ENCODE measurements at places on chromosomes 11 and 22.

GRCh38 chr11:70210051-70210501 lies 7.0 kb downstream of the FADD start:
- DNase-seq, result no peak

DNA sequence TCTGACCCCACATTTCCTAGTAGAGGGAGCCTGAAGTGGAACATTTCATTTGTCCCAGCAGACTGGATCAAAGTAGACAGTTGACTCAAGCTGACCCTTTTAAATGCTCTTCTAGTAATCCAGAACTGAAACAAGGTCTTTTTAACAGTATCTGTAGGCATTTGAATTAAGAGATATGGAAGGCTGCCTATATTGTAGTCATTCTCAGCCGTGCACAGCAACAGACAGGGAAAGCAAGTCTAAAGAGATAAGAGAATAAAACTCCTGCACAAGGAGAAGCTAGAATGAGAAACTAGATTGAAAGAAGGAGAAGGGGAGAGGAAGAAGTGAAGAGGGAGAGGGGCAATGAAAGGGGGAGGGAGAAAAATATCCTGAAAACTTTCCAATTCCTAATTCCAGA lies 180.6 kb upstream of the MTMR2 start:
- DNase-seq, result no peak

DNA sequence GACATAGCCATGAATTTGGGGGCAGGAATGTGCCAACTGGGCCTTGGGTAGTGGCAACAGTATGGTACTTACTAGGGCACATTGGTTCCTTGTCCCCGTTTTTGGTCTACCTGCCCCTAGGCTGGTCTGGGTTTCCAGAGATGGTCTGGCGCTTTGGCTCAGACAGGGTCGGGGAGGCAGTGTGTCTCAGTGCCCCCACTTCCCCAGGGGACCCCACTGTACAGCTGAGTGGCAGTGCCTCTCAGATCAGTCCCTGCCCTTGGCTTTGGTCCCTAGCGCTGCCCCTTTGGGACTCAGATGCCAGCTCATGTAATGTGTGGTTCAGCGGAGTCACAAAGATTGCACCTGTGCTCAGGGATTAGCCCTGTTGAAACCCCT lies 3.3 kb downstream of the RIC8A start:
- DNase-seq, result no peak

- DNase-seq, result no peak
Measured at GRCh38 chr11:67435031-67435726, 2.3 kb downstream of the PTPRCAP start.

DNA sequence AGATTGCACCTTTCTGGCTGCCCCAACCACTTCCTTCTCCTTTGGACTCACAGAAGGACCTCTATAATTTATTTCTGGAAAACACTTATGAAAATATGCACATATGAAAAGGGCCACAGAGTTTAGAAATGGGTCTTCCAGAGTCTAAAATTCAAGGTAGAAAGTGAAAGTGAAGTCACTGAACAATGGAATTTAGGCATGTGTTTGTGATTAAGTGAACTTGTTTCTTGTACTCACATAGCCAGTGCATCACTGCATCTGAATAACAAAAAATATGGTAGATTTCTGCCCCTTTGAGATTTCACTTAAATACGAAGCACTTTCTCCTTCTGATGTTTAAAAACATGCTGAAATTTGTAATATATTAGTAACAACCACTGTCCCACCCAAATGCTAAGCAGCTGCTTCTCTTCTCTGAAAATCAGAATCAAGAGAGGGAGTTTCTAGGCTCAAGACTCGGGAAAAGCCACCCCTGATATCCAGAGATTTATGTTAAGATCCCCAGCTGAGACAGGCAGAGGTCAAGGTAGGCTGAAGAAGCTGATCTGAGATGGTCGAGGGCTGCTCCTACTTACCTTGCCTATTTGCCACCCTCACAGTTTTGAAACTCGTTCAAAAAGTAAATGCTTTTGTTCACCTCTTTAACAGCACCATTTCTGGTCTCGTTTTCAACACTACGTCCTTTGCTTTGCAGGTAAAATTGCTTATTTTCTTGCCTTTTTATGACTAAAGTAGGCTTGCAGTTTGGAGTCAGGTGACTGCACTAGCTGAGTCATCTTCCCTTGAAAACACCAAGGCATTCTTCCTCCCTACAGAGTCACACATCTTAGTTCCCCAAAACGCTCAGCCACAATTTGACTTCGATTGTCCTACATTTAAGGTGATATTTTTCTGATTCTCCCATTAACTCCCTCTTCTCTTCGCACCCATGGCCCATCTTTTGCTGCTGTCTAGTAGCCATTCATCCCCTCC lies at the start of gene XKR3:
Gene XKR3 (minus strand): TSS at position 696 of the 972 bp plus-strand sequence. CDS start 17,338 bp downstream, outside the sequence.
- DNase-seq, result no peak

DNA sequence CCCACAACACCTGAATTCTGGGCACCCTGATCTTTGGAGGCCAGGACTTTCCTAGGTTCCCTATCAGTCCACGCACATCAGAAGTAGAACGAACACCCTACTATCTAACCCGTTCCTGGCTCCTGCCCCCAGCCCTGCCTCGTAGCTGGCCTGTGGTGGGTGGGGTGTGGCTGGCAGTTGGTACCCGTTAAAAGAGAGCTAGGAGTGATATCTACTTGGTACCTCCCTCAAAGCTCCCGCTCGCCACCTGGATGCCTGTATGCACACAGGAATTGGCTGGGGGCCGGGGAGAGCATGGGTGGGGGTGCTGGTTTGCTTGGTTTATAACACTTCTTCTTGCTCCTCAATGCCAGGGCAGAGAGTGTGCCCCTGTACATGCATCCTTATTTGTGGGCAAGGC lies 14.0 kb upstream of the NECTIN1 start:
- no peak for DNase-seq

DNA sequence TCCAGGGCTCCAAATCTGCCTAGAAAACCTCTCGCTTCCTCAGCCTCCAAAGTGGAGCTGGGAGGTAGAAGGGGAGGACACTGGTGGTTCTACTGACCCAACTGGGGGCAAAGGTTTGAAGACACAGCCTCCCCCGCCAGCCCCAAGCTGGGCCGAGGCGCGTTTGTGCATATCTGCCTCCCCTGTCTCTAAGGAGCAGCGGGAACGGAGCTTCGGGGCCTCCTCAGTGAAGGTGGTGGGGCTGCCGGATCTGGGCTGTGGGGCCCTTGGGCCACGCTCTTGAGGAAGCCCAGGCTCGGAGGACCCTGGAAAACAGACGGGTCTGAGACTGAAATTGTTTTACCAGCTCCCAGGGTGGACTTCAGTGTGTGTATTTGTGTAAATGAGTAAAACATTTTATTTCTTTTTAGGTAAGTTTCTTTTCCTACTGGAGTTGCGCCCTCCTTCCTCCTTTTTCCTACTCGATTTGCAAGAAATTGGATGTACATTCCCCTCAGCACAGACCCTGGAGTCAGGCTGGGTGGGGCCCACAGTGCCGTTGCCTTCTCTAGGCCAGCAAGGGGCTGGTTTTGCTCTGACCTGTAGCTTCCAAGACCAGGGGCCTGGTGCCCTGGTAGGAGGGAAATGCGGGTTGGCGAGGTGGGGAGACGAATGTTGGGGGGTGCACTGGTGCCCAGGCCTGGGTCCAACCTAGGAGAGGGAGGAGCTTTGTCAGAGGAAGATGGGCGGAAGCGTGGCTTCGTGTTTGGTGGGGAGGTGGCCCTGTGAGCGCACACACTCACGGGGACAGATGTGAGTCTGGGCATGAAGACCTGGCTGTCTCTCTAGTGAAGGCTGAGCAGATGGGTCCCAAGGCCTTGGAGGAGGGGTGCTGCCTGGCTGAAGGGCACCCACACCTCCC lies 50.6 kb downstream of the ST14 start:
- peak; percentile 25 for DNase-seq

- DNase-seq, result no peak
Measured at GRCh38 chr11:86938900-86939880, 16.0 kb downstream of the FZD4 start.

DNA sequence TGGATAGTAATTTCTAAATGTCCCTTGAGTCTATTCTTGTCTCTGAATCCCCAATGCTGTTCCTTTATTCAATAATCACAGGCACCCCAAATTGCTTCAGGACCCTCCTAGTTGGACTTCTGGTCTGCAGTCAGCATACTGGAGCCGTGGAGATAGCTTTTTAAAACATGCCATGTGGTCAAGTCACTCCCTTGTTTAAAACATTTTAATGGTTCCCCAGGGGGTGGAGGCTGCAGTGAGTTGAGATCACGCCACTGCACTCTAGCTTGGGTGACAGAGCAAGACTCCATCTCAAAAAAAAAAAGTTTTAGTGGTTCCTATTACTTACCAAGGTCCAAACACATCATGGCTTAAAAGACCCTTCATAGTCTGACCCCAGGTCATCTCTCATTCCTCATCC lies 220.3 kb downstream of the ADAMTS15 start:
- DNase-seq, result no peak

GRCh38 chr22:19844377-19845053 lies 10.2 kb downstream of the GNB1L start:
- no peak for DNase-seq

GRCh38 chr22:44719586-44720368 lies 17.8 kb downstream of the PRR5 start:
- no peak for DNase-seq

- no peak for DNase-seq
Measured at GRCh38 chr11:134800826-134801225, 388.8 kb upstream of the B3GAT1 start.

- DNase-seq, result no peak
Measured at GRCh38 chr22:49028111-49028510, 799.6 kb downstream of the BRD1 start.

DNA sequence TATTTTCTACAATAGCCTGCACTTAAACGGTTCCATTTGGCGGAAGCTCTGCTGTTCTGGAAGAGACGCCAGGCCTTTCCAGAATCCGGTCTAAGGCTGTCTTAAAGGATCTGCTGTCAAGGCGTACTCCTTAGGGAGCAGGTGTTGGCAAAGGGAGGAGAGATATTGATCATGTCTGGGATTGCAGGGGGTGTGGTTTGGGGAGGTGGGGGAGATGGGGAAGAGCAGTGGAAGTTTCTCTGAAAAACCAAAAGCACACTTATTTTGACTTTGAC lies 22.5 kb upstream of the WNT11 start:
- DNase-seq, result no peak

DNA sequence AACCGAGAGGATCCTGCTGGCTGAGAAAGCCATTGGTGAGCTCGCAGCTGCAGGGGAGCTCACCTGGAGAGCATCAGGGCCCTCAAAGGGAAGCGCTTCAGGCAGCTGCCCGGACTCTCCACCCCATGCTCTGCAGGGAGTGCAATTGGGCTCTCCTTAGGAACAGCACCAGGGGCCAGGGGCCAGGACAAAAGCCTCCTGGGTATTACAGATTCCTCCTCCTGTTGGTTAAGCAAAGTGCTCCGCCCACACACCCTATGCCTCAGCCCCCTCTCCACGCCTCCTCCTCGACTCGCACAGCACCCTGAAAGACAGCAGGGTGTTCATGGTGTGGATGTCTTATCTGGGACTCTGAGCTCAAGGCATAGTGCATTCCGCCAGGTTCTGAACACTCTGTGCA lies 139.9 kb downstream of the SHANK2 start:
- peak; percentile 33 for DNase-seq

DNA sequence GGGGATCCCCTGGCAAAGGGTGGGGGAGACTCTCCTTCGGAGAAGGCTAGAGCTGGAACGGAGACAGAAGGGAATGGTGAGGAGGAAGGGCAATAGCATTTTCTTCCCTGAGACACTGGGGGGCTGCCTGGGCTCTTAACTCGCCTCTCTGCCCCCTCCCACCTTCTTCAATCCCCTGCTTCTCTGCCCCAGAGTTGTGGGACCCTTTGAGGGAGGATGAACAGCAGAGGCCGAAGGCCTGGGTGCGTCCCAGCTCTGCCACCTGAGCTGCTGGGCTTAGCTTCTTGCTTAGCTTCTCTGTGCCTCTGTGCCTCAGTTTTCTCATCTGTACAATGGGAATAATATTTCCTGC lies 72.4 kb downstream of the RTL6 start:
- DNase-seq, result no peak

DNA sequence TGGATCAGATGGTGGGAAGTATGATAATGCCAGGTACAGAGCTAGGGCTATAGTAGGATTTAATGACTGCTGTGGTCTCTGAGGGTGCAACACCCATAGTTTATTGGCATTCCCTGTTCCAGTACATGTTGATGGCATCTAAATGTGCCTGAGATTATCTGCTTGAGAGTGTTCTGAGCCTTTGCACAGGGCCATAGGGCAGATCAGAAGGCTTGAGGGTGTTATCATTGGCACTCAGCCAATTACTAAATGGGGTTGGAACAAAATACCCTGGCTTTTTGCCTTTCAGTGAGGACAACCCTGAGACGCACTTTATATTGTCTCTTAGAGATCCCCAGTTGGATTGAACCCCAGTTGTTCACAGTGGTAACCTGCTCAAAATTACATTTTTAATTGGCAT lies 6.7 kb downstream of the SLC5A12 start:
- DNase-seq, result no peak

GRCh38 chr11:73199446-73199845 lies 18.6 kb upstream of the P2RY2 start:
- no peak for DNase-seq

- DNase-seq, result no peak
Measured at GRCh38 chr11:119918347-119918746, 189.3 kb upstream of the NECTIN1 start.

GRCh38 chr11:129989149-129989813 lies 13.4 kb downstream of the PRDM10 start:
- no peak for DNase-seq

GRCh38 chr11:12721816-12722604 lies 47.8 kb downstream of the TEAD1 start:
- no peak for DNase-seq

DNA sequence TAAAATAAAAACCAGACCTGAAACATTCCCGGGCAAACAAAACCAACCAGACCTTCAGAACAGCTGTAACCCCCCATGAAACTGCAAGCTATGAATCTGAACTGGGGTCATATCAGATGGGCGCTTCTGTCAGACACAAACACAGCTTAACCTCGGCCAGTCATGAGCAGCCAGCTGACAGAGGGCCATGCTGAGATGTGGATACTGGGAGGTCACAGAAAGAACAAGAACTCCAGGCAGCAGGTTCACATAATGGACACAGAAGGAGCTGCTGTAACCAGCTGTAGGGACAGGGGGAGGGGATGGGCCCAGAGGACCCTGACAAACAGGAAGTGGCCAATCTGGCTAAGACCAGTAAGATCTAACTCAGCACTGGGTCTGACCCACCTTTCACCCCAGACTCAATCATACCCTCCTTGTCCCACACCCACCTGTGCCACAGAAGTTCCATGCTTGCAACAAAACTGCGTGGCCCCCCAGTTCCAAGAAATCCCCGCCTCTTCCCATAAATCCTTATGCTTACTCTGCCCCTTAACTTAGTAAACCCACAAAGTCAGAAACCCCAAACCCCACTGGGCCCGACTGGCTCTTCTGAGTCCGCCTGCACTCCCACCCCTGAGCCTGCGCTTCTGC lies 4.0 kb downstream of the APOL4 start:
- no peak for DNase-seq

GRCh38 chr11:13999704-14000103 lies 37.2 kb downstream of the SPON1 start:
- DNase-seq, result no peak

DNA sequence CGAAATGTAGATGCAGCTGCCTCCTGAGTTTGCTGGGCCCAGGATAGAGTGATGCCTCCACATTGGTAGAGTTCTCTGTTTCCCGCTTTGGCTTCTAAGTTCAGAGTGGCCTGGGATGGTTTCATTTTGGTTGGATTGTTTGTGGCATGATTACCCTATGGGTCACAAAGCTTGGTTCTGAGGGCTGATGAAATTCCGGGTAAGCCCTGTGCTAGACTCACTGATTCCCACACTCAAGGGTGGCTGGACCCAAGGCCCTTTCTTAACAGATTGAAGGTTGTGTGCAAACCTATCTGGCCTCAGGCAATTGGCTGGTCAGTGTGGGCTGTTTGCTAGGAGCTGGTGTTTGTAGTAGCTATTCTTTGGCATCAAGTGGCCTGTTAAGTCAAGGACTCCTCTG lies 158.4 kb downstream of the MYO18B start:
- no peak for DNase-seq

GRCh38 chr11:30006876-30007275 lies 10.0 kb downstream of the KCNA4 start:
- no peak for DNase-seq

Measured in H9 (cell line).